CD4-positive, alpha-beta T cell treated with Interleukin-15 for 1 hour (primary cell): ENCODE measurements at places on chromosomes 3 and 15.

DNA sequence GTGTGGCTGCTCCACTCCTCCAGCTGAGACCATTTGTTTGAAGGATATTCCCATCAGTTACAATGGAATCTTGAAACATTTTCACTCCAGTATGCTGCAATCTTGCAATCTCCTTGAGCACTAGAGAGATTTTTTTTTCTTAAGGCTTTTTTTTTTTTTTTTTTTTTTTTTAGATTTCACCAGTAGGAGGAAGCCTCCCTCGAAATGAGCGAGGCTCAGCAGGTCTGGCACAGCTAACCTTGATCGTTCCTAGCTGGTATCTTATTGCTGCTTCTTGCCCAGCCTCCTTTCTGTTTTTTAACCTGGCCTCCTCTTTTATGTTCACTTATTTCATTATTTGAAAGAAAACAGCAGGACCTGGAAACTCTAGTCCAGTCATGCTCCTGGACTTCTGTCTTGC, 48.1 kb downstream of the RAP2B start:
- peak; percentile 35 for DNase-seq

- DNase-seq: no peak
Measured at GRCh38 chr3:143002727-143003126, 1.4 kb downstream of the U2SURP start.

GRCh38 chr3:174538151-174538550, 321.0 kb upstream of the NAALADL2 start:
- DNase-seq: no peak

DNA sequence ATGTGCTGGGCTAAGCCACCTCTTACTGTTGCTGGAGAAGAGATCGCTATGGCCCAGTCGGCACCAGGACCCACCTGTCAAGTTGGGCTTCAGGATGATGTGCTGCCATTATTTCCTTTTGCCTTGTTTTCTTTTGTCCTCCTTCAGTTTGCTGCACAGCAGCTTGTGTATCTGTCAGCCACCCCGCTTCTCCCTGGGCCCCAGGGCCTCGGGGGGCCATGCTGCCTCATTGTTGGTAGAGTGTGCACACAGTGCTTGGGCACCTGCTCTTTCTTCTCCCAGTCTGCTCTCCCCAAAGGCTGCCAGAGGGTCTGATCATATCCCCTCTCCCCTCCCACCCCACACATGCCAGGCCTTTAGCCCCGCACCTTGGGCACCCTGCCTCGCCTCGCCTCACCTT, 185.5 kb upstream of the ATP10A start:
- no peak for DNase-seq

DNA sequence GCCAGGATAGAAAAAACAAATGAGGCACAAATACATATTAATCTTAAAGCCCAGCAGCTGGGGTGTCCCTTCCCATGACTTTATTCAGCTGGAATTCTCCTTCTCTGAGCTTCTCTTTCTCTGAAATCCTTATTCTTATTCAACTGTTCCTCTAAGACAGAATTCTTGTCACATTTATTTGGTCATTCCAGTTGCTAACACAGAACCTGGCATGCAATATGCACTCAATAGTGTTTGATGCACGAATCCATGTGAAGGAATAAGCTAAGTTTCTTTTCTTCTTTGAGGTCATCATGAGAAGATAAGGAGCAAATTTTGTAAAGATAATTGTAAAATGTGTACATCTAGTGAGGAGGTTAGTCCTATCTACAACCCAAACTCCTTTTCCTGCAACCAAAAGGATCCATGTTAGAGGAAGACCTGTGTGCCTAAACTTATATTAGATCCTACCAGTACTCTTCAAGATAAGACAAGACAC, 154.2 kb upstream of the KCNMB2 start:
- no peak for DNase-seq

DNA sequence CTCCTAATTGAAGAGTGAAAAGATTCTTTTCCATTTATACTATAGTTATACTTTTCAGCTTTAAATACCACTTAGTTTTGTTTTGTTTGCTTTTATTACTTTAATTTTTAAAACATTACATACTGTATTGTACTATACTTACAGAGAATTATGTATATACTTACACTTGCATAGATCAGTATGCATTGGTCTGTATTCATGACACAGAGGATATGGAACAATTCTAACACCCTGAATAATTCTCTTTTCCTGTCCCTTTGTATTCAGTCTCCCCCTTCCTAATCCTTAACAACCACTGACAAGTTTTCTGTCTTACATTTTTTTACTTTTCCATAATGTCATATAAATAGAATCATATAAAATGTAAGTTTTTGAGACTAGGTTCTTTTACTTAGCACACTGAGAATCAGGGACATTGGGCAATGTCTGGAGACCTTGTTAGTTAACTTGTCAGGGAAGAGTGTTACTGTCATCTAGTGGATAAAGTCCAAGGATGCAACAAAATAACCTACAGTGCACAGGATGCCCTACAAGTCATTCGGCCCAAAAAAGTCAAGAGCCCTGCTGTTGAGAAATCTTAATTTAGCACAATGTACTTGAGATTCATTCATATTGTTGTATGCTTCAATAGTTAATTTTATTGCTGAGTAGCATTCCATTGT, 95.7 kb upstream of the MCTP2 start:
- no peak for DNase-seq

GRCh38 chr3:141106842-141107241, 55.7 kb downstream of the SPSB4 start:
- no peak for DNase-seq

DNA sequence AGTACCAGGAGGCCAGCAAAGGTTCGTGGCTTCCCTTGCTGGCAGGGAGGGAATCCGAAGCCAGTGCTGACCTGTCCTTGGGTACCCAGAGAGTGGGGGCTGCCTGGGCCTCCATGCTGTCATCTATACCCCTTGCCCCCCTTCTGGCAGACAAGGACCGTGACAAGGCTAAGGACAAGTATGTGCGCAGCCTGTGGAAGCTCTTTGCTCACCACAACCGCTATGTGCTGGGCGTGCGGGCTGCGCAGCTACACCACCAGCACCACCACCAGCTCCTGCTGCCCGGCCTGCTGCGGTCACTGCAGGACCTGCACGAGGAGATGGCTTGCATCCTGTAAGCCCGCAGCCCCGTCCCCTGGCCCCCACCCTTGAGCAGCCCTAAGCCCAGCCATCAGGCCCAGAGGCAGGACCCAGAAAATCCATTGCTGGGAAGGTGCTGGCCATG, 2.8 kb downstream of the FES start:
- DNase-seq: peak; percentile 15
